ENCODE measurements at places on chromosomes 16 and 17.

DNA sequence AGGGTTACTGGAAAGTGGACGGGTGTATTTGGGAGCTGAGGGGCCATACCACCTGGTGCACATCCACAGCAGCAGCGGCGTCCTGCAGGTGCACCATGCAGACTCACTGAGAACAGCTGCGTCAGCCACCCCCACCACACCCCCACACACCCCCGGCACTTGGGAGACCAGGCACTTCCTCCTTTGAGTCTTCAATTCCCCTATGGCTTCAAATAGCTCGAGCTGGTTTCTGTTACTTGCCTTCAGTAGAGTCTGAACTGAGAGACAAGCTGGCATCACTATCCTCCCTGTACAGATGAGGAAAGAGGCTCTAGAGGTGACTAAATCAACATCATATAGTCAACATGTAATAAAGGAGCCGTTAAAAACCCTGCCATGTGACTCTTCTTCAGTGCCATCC lies 15.4 kb downstream of the CUEDC1 start:
- DNase-seq: no peak

- no peak for DNase-seq
Observed at GRCh38 chr16:57137566-57138273, 45.3 kb downstream of the CPNE2 start.

DNA sequence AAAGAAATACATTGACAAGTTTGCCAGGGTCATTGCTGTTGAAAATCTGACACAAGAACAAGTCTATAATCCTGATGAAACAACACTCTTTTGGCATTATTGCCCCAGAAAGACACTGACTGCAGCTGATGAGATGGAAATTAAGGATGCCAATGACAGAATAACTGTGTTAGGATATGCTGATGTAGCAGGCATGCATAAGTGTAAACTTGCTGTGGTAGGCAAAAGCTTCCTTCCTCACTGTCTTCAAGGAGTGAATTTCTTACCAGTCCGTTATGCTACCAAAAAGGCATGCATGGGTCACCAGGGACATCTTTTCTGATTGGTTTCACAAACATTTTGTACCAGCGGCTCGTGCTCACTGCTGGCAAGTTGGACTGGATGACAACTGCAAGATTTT lies 10.5 kb downstream of the GDPD1 start:
- no peak for DNase-seq

DNA sequence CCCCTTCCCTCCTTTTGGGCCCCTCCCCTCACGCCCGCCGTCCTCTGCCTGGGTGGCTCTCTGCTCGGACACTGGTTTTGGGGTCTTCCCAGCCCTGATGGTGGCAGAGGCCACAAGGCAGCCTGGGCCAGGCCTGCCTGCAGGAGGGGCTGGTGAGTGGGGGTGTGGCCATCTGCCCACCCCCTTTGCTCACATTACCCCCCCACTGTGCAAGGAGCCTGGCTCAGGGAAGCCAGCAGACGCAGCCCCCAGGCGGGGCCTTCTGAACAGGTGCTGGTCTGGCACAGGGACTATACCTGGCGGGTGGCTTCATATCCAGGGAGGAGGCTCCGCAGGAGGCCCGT lies 10.7 kb upstream of the ZFPM1 start:
- DNase-seq: no peak

Data from mammary epithelial cell (primary cell).